ENCODE measurements at places on chromosomes 5 and 9. TPM values are rescaled to one million over a fixed set of nuclear protein-coding genes. Genes with fewer than 3 reads are reported as not detected.

GRCh38 chr9:110214586-110215355, 6.8 kb upstream of the C9orf152 start:
- H3K27ac ChIP-seq = no peak overlapping the region
- H3K4me3 ChIP-seq = no peak overlapping the region
- H3K36me3 ChIP-seq = no peaks in the 10 kb centered on the region
- DNase-seq = no peak
- H3K4me1 ChIP-seq = no peaks in the 10 kb centered on the region

DNA sequence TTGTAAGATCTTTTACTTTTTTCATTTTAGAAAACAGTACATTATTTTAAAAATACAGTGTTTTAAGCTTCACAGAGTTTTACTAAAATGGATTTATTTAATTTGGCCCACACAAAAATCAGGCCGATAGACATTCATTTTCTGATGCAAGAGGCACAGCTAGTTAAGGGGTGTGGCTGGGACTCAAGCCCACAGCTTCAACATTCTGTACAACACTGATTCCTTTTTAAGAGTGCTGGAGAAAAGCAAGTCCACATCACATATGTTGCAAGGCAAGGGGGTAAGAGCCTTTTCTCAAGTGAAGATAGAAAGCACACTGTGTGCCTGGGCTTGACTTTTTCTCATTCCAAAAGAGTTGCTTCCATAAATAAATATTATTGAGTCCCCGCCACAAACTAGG, 195.9 kb downstream of the RFK start:
- no peaks in the 10 kb centered on the region for H3K27me3 ChIP-seq
- no peaks in the 10 kb centered on the region for H3K36me3 ChIP-seq
- no peak overlapping the region for H3K27ac ChIP-seq
- H3K4me1 ChIP-seq = no peaks in the 10 kb centered on the region

Gene PHYHD1
- 8.0 TPM for total RNA-seq

DNA sequence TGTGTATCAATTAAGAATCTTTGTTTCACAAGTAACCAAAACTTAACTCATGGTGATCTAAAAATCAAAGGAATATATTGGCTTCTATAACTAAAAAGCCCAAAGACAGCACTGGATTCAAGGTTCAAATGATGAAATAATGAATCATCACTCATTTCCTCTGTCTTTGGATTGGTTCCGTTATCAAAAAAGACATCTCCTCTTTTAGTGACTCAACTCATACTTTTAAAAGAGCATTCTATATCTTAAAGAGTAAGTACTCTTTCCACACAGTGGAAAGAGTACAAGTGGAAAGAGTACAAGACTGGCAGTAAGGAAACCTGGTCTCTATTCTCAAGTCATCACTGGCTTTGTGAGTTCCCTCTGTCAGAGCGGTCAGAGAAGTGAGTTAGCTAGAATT, 141.4 kb upstream of the NMUR2 start:
- no peak for DNase-seq
- H3K36me3 ChIP-seq = no peaks in the 10 kb centered on the region
- H3K4me3 ChIP-seq = no peak overlapping the region
- no peak overlapping the region for H3K27ac ChIP-seq
- H3K4me1 ChIP-seq = no peaks in the 10 kb centered on the region
- H3K27me3 ChIP-seq = peaks cover 3% of the 10 kb centered on the region

GRCh38 chr9:132585954-132586829, 3.8 kb downstream of the BARHL1 start:
- no peak for DNase-seq
- peaks cover 100% of the 10 kb centered on the region for H3K27me3 ChIP-seq
- H3K4me3 ChIP-seq = no peak overlapping the region
- H3K36me3 ChIP-seq = no peaks in the 10 kb centered on the region
- H3K4me1 ChIP-seq = peaks cover 4% of the 10 kb centered on the region

DNA sequence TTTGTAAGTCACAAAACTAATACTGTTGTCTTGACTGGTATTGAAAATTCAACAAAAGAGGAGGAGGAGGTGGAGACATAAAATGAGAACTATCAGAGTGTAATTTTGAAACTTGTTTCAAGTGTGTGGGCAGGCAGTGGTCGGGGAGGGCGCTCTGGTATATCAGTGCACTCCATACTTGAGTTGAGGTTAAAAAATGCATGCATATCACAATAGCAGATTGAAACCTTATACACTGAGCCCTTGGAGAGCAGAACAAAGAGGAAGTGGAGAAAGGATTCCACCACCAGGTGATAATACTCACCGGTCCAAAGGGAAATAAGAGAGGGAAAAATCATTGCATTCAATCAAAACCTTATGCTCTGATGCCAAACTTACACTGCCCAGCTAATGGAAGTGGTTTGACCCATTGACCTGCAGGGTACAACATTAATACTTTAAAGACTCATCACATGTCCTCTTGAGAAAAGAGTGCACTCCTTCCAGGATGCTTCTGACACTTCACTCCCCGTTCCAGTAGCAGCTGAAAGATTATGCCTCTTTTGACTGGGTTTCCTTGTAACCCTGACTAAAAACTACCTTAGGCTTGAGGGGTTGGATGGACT, 79.5 kb upstream of the FAM169A start:
- no peak overlapping the region for H3K27ac ChIP-seq
- no peak overlapping the region for H3K4me3 ChIP-seq
- no peaks in the 10 kb centered on the region for H3K36me3 ChIP-seq
- H3K4me1 ChIP-seq = peaks cover 11% of the 10 kb centered on the region
- H3K27me3 ChIP-seq = peaks cover 12% of the 10 kb centered on the region
- no peak for DNase-seq
